ENCODE measurements at places on chromosomes 2 and 18.

DNA sequence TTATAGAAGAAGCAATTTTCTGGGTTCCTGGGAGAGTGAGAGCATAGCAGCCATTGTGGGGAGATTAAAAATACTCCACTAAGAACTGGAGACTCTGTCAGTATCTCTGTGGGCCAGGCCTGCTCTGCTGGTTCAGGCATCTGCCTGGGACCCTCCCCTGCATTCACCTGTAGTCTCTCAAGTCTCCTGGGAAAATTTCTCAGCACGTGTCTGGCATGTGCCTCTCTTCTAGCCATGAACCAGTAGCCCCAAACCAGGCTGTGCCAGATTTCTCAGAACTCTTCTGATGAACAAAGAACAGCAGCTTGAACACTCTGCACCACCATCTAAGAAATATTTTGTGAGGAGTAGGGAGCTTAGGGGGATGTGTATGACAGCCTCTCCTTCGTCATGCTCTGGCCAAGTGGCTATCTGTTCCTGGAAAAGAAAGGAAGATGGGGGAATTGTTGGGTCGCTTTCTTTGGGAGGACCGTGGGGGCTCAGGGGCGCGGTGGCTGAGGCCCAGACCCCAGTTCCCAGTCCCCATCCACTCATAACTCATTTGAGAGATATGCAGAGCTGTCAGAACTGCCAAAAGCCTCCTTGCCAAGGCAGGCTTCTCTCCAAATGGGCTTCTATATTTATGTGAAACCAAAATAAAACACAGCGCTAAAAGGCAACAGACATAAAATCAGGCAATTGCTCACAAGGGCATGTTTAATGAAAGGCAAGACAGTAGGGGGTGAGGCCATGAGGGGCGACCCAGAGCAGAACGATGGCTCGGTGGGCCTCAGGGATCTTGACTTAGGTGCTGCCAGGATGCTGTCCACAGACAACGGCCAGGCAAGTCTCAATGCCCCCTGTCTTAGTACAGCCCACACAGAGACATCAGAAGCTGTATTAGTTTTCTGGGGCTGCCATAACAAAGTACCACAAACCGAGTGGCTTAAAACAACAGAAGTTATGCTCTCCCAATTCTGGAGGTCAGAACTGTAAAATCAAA is 114.7 kb upstream of the TNP1 start:
- no peak for DNase-seq

- peak; percentile 8 for DNase-seq
Observed at GRCh38 chr2:166373951-166374350, 1.8 kb downstream of the SCN9A start.

- DNase-seq: no peak
Observed at GRCh38 chr2:194257095-194257494, 1399.9 kb upstream of the SLC39A10 start.

DNA sequence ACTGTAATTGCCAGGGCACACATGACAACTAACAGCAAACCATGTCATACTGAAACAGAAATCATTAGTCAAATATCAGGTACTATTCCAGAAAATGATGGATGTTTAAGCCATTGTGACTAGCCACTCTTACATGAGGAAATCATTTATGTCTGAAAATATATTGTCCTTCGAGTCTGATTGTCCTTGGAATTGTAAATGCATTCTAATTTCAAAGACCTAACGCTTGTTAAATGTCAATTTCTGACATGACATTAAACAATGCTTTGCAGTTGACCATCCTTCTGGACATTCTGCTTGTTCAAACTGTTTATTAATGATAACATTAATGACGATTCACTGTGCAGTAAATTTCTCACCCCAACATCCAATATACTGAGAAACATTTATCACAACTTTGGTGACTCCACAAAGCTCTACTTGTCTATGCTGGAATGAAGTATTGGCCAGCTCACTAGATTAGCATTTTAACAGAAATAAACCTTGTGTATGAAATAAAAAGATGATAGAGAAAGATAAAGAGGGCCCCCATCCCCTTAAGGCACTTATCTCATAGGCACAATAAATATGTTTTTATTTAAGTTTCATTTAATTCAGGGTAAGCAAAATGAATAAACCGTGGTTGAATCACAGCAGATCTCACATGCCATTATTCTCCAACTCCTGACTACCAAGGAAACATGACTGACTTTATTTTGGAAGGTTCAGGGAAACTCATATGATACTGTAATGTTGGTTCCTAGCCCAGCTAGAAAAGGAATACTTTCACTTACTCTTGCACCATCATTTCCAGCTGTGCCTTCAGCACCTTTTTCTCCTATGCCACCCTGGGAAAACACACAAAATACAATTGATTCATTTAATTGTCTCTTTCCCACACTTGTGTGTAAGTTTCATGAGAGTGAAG is 82.3 kb downstream of the COL3A1 start:
- no peak for DNase-seq

DNA sequence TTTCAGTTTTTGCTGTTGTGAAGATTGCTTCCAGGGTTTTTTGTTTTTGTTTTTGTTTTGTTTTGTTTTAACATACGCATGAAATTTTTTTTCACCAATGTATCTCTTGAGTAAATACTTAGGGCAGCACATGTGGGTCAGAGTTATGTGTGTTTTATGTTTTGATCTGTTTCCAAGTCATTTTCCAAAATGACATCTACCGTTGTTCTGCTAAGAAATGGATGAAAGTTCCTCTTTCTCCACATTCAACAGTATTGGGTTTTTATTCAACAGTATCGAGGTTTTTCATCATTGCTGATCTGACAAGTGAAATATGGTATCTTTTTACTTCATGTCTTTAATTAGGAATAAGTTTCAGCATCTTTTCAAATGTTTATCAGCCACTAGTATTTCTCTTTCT is 16.7 kb downstream of the RNF144A start:
- DNase-seq: no peak

DNA sequence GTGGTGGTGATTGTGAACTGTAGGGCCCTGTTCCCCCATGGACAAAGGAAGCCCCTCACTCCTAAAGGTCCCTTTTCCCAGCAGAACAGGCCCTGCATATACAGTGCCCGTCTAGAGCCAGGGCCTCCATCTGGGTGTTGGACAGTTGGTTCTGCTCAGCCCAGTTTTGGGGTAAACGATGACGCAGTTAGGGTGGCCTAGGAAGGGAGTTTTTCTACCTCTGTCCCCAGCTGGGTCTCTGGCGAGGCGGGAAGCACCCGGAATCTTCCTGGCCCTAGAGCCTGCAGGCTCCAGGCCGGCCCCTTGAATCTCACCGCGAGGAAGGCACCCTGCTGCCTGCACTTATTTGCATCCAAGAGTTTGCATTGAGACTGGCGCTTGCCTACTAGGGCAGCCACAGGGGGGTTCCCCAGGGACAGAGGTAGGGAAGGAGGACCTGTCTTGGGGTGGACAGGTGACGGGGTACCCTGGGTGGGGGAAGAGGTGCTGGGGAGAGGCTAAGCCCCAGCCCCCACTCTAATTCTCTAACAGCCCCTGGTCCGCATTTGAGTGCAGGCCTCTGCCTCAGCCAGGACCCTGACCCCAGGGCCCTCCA is 529 bp upstream of the MTA3 start:
- peak; percentile 42 for DNase-seq

DNA sequence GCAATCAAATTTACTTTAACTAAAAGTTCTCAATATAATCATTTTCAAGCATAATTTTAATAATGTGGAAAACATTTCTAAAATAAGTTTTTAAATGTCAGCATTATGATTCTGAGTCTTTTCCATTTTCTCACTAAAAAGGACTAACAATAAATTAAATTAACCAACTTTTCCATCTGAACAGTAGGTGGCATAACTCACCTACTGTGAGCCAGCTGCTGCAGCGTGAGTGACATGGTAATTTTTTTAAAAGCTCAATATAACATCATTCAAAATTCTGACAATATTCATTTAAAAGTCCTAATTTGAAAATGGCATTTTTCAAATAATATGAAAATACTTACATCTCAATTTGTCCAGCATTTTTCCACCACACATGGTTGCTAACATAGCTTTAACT is 66.5 kb downstream of the DTNB start:
- no peak for DNase-seq

- no peak for DNase-seq
Observed at GRCh38 chr2:1856922-1857321, 112.6 kb upstream of the PXDN start.

DNA sequence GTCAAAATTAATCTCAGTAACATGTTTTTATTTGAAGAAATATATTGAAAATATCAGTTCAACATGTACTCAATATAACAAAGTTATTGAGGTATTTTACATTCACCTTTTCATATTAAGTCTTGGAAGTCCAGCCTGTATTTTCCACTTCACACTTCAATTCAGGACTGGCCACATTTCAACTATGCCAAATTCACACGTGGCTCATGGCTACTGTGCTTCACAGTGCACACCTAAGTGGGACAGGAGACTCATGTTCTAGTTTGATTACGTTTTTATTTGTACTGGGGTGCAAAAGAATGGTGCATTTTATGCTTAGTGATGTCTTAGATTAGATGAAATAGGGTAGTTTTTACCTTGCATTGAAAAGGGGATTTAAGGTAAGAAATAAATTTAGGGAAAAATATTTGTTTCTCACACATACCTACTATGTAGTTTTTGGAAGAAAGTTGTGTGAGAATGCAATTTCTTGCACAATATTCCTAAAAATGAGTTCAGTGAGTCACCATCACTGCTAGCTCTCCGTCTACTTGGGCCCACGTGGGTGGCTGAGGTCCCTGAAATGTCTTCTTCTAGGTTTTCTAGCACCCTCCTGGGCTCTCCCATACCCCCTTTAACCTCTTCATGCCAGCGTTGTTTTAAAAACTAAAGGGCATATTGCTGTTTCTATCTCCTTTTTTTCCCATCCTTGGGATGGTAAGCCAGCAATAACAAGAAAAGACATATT is 87.0 kb downstream of the ST6GAL2 start:
- DNase-seq: no peak

- no peak for DNase-seq
Observed at GRCh38 chr2:120548627-120549608, 186.8 kb upstream of the GLI2 start.
